ENCODE measurements at places on chromosomes 7 and 10. TPM values are rescaled to one million over a fixed set of nuclear protein-coding genes. Genes with fewer than 3 reads are reported as not detected.

GRCh38 chr7:80053124-80053523 lies 81.5 kb upstream of the GNAI1 start:
- no peak overlapping the region for H3K4me3 ChIP-seq
- no peak for DNase-seq
- no peak overlapping the region for H3K27ac ChIP-seq
- no peaks in the 10 kb centered on the region for H3K36me3 ChIP-seq
- H3K4me1 ChIP-seq: no peaks in the 10 kb centered on the region

The HNRNPH3 gene
- 228 TPM for total RNA-seq

DNA sequence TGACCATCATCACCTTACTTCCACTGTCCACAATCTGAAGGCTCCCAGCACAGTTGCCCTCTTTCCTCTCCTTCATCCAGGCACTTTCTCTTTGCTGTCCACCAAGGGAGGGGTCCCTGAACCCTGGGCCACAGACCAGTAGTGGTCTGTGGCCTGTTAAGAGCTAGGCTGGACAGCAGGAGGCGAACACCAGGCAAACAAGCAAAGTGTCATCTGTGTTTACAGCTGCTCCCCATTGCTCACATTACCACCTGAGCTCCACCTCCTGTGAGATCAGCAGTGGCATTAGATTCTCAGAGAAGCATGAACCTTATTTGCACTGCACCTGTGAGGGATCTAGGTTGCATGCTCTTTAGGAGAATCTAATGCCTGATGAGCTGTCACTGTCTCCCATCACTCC lies 27.7 kb downstream of the FZD1 start:
- H3K36me3 ChIP-seq: no peaks in the 10 kb centered on the region
- H3K27ac ChIP-seq: no peak overlapping the region
- peaks cover 6% of the 10 kb centered on the region for H3K27me3 ChIP-seq
- no peak for DNase-seq
- no peak overlapping the region for H3K4me3 ChIP-seq

The NKX1-2 gene
- 2.4 TPM for total RNA-seq

The SORCS3 gene
- 0.68 TPM for total RNA-seq

GRCh38 chr7:80677629-80678028 lies 39.2 kb downstream of the CD36 start:
- no peak for DNase-seq
- H3K27ac ChIP-seq: no peak overlapping the region
- H3K27me3 ChIP-seq: no peaks in the 10 kb centered on the region
- no peak overlapping the region for H3K4me3 ChIP-seq

The FXYD4 gene
- total RNA-seq: not detected

The LRRN3 gene
- total RNA-seq: not detected

DNA sequence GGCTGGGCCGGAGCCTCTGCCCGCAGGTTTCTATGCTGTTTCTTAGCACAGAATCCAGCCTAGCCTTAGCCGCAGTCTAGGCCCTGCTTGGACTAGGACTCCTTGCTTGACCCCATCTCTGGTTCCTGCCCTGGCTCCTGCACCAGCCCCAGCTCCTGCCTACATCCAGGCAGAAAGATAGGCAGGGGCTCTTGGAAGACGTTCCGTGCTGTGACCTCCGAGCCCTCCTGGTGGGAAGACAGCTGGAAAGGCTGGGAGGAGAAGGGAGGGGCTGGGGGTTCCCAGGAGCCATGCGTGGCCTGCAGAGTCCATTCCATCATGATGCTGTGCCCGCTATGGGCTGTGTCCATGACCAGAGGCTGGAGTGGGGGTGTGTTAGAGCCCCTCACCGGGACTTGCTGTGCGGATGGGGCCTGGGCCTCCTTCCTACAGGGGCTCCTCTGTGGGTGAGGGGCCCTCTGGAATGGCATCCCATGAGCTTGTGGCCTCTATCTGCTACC lies 26.2 kb downstream of the RAMP3 start:
- no peaks in the 10 kb centered on the region for H3K27me3 ChIP-seq
- H3K27ac ChIP-seq: no peak overlapping the region
- H3K4me1 ChIP-seq: no peaks in the 10 kb centered on the region
- no peaks in the 10 kb centered on the region for H3K36me3 ChIP-seq
- H3K4me3 ChIP-seq: no peak overlapping the region

The ADCY1 gene
- 8.8 TPM for total RNA-seq

DNA sequence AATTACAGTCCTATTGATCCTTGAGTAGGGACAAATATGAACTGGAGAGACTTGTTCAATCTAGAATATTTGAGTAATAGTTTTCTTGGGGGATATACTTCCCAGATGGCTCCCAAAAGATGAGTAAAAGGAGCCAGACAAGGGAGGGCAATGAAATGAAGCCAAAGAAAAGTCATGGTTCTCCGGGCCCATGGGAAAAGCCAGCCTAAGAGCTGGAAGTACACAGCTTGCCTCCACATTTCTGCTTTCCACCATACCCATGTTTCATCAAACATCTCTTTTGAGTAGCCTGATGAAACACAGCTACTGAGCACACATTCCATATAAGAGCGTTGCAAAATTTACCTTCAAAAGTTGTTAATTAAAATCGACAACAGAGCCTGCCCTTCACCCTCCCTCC lies 535.0 kb upstream of the FZD8 start:
- no peak overlapping the region for H3K4me3 ChIP-seq
- H3K36me3 ChIP-seq: no peaks in the 10 kb centered on the region
- H3K27me3 ChIP-seq: no peaks in the 10 kb centered on the region
- H3K27ac ChIP-seq: no peak overlapping the region
- no peak for DNase-seq

The SLC26A3 gene
- not detected for total RNA-seq

DNA sequence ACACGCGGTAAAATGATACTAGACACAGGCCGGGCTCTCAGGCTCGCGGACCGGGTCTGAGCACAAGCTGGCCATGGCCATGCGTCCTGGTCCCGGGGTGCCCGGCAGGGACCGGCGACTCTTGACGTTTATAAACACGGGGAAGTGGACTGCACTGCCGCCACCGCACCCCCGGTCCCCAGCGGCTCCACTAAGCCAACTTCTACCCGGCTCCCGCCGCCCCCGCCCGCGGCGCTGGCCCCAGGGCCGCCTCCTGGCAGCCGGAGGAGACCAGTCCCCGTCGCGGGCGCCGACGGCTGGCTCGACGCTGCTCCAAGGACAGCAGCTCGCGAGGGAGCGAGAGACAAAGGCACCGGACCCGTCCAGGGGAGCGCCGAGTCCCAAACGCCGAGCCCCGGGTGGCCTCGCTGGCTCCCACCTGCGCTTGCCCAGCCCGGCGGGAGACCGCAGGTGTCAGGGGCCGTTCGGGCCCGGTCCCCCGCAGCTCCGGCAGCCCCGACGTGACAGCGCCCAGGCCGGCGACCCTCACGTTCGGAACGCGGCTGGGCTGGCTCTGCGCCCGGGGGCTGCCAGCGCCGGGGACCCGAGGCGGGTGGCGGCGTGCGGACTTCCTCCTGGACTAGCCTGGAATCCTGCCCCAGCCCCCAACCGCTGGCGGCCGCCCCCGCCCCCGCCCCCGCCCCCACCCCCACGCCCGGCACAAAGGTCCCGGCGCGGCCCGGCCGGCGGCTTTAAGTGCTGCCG lies 517 bp downstream of the ITGB1 start:
- DNase-seq: peak; percentile 88
- no peaks in the 10 kb centered on the region for H3K36me3 ChIP-seq
- peak overlapping the region; percentile 99 for H3K27ac ChIP-seq
- peak overlapping the region; percentile 88 for H3K4me3 ChIP-seq
- no peaks in the 10 kb centered on the region for H3K27me3 ChIP-seq

The DGKB gene
- total RNA-seq: 5.1 TPM

DNA sequence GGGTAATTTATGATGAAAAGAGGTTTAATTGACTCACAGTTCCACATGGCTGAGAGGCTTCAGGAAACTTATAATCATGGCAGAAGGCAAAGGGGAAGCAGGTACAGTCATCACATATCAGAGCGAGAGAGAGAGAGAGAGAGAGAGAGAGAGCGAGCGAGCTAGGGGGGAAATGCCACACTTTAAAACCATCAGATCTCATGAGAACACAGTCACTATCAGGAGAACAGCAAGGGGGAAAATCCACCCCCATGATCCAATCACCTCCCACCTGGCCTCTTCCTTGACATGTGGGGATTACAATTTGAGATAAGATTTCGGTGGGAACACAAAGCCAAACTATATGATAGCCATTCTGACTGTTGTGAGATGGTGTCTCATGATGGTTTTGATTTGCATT lies 576.3 kb downstream of the GFRA1 start:
- peak; percentile 54 for DNase-seq
- no peaks in the 10 kb centered on the region for H3K27me3 ChIP-seq
- H3K36me3 ChIP-seq: no peaks in the 10 kb centered on the region
- H3K4me3 ChIP-seq: no peak overlapping the region
- H3K27ac ChIP-seq: no peak overlapping the region
- H3K4me1 ChIP-seq: no peaks in the 10 kb centered on the region

The FBXO24 gene
- 1.6 TPM for total RNA-seq

DNA sequence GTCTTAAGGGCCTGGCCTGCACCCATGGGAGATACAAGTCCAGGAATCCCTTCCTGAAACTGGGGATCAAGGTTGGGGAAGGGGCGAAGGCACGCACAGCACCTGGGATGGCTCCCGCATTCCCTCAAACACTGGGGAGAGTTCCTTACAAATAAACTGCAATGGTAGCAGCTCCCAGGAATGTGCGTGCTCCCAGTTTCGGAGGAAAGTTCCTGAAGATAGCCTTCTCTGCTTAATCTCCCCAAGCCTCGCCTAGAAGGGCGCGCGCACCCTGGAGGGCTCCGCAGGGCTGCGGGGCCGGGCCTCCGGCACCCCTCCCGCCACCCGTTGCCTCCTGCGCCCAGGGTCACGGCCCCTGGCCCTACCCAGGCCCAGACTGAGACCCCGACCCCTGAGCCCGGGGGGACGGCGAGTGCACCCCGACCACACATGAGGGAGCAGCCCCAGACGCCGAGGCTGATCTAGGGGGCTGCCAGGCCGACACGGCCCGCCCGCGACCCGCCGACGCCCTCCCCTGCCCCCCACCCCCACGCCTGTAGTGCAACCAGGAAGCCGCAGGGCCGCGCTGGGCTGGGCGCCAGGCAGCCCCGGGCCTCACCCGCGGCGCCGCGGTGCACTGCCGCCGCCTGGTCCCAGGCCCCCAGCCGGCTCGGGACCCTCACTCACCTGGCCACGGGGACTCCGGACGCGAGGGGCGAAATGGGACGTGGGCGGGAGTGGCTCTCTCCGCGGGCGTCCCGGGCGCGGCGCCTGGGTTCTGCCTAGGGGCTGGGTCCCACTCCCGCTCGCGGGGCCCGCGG lies 460 bp downstream of the ANXA11 start:
- peaks cover 7% of the 10 kb centered on the region for H3K36me3 ChIP-seq
- peaks cover 3% of the 10 kb centered on the region for H3K4me1 ChIP-seq
- H3K27ac ChIP-seq: no peak overlapping the region
- H3K27me3 ChIP-seq: no peaks in the 10 kb centered on the region
- DNase-seq: peak; percentile 69
- peak overlapping the region; percentile 95 for H3K4me3 ChIP-seq

DNA sequence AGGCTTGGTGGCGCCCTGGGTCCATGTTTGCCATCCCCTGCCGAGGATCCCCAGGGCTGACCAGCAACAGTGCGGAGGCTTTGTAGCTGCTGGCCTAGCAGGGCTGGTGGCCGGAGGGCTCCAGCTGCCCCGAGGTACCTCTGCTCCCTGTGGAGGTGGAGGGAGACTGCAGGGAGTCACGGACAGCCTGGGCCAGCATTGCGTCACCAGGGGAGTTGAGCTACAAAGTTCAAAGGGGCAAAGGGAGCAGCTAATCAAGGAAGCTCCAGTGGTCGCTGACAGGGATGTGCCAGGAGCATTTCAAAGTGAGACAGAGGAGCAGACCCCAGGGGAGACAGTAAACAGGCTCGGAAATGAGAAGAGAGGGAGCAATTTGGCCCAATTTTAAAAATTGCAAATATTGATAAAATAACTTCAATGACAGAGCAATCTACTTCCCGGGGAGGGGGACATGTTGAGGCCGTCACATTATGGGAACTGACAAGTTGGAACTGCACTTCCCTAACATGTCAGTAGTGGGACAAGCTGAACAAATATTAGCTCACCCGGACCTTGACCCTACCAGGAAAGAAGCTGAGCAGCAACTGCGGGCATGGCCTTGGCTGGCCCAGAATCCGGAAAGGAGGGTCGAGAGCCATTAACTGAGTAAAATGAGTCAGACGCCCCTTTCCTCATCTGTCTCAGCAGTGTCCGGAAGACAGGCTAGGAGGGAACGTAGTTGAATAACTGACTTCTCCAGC lies 39.4 kb downstream of the BTBD16 start:
- H3K4me1 ChIP-seq: no peaks in the 10 kb centered on the region
- no peak overlapping the region for H3K27ac ChIP-seq
- no peaks in the 10 kb centered on the region for H3K36me3 ChIP-seq
- H3K4me3 ChIP-seq: no peak overlapping the region

The KLLN gene
- total RNA-seq: 0.32 TPM

DNA sequence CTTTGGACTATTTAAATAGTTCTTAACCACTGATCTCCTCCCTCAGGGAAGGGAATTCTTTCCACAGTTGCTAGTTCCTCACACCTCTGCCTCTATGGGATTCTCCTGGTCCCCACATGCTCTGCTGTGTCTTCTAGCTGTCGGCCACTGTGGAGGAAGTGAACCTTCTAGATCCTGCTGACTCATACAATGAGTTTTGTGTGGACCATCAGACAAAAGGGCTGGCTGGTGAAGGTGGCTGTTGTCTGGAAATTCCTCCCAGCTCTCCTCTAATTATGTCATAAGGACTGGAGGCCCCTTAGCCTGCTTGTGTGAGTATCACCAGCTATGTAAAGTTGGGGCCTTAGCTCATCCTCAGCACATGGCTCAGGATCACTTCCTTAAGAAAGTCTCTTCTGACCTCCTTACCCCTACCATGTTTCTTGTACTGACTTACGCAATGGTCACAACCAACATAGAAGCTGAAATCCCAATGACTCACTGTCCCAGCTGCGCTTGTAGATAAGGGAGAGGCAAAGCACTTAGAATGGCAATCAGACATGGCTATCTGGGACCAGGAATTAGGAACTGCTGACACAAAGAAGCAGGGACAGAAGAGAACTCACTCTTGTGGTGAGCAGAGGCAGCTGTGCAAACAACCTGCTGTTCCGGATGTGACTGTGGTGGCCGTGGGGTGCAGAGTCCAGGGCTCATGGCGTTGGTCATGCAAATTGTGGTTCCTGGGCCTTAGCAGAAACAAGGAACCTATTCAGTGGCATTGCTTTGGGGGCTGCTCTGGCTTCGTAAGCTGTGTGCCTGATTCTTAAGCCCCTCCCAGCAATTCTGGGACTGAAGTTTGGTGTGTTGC lies 2.5 kb upstream of the MACC1 start:
- peaks cover 9% of the 10 kb centered on the region for H3K4me1 ChIP-seq
- peak overlapping the region; percentile 27 for H3K4me3 ChIP-seq
- H3K36me3 ChIP-seq: no peaks in the 10 kb centered on the region
- no peaks in the 10 kb centered on the region for H3K27me3 ChIP-seq
- peak overlapping the region; percentile 77 for H3K27ac ChIP-seq

GRCh38 chr7:136353287-136353686 lies 376.1 kb upstream of the MTPN start:
- DNase-seq: no peak
- H3K27ac ChIP-seq: no peak overlapping the region
- H3K27me3 ChIP-seq: no peaks in the 10 kb centered on the region
- no peaks in the 10 kb centered on the region for H3K36me3 ChIP-seq
- H3K4me3 ChIP-seq: no peak overlapping the region

DNA sequence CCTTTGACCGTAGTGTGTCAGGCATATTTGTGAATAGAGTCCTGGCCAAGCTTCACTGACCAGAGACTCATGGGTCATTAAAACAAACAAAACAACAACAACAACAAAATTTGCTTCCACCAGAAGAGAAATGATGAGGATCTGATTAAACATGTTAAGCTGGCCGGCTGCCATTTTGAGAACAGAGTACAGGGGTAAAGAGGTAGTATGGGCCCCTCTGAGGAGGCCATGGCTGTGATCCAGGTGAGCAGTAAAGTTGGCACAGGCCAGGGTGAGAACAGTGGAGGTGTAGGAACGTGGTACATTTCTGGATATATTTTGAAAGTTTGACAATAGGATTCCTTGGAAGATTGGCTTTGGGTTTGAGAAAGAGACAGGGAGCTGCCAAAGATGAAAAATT lies 252.5 kb downstream of the TWIST1 start:
- H3K27me3 ChIP-seq: no peaks in the 10 kb centered on the region
- no peak overlapping the region for H3K4me3 ChIP-seq
- no peak overlapping the region for H3K27ac ChIP-seq
- no peaks in the 10 kb centered on the region for H3K36me3 ChIP-seq
